Mucosa of gallbladder (tissue), 1 donor: ENCODE measurements at places on chromosomes 7 and 10. TPM values are rescaled to one million over a fixed set of nuclear protein-coding genes. Genes with fewer than 3 reads are reported as not detected.

The PLXNA4 gene
- total RNA-seq, result 5.8 TPM

DNA sequence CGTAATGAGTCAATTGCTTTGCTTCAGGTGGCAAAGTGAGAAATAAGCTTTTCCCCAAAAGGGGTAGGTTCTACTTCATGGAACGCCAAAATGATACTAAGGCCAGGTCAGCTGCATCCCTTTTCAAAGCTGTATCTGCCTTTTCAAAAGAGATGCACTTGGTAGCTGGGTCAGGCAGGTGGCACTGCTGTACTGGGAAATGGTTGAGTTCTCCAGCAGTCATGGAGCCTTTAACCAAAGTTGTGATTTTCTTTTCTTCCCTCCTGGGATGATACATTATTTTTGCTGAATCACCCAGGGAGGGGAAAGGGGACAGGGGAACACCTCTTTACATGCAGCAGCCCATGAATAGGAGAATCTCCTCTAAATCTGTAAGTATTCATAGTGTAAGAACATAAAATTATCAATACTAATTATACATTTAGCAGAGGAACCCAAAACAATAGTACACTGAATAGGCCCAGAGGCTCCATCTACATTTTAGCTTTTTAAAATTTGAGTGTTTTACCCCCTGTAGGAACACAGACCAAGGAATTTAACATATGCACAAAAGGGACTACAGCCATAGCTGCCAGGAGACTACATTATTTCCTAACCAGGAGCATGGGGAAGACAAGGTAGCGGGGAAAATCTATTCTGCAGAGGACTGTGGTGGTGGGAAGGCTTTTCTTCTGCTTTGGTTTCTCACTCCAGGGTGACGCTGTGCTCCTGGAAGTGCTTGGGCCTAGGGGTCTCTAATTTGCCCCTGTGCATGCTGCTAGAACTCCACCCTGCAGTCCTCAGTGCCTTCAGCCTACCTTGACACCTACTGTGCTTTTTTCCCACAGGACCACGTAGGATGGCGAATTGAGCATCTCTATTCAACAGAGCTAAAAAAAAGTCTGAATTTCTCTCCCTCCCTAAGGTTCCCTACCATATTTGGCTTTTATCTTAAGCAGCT lies 6.4 kb upstream of the GPR22 start:
- DNase-seq, result peak; percentile 57

GRCh38 chr10:86670876-86671275 lies 2.6 kb downstream of the LDB3 start:
- DNase-seq, result no peak

GRCh38 chr10:71433768-71434744 lies 37.3 kb downstream of the CDH23 start:
- DNase-seq, result no peak

The UNCX gene
- not detected for total RNA-seq

DNA sequence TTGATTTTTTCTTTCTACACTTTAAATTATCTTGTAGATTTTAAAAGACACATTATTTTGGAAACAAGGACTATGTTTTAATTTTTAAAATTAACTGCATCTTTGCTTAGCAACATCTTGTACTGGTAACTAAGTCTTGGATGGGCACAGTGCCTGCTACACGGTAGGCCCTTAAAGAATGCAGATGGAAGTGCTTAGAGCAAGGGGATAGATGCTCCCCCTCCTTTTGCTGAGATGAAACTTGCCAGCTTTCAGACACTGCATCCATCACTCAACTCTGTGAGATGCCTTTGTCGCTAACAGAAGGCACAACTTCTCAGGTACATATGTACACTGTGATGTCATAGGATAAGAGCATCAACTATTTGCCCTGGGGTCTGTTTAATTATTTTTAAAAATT lies 103.9 kb downstream of the LRRC18 start:
- no peak for DNase-seq

DNA sequence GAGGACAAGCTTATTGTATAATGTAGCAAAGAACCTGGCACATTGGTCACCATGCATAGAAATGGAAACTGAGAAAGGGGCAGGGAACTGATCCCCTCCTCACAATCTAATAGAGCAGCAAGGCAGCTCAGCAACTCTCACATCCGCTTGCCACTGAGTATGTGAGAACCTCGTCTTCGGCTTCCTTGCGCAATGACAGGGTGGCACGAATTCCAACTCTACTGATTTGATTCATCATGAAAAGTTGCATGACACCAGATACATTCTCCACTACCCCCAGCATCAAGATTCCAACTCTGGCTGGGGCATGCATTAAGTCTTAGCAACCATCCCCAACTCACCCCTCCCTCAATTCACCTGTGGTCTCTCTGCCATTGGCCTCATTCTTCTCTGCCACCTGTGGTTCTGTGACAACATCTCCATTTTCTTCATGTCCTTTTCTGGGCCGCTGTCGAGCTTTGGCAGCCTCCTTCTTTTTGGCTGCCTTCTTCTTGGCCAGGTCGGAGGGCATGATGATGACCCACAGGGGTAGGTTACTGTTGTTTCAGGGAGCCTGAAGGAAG lies 976 bp downstream of the ABCF2 start:
- DNase-seq, result no peak

GRCh38 chr10:112227331-112227987 lies 43.9 kb upstream of the GPAM start:
- peak; percentile 24 for DNase-seq

The CALML3 gene
- not detected for total RNA-seq

DNA sequence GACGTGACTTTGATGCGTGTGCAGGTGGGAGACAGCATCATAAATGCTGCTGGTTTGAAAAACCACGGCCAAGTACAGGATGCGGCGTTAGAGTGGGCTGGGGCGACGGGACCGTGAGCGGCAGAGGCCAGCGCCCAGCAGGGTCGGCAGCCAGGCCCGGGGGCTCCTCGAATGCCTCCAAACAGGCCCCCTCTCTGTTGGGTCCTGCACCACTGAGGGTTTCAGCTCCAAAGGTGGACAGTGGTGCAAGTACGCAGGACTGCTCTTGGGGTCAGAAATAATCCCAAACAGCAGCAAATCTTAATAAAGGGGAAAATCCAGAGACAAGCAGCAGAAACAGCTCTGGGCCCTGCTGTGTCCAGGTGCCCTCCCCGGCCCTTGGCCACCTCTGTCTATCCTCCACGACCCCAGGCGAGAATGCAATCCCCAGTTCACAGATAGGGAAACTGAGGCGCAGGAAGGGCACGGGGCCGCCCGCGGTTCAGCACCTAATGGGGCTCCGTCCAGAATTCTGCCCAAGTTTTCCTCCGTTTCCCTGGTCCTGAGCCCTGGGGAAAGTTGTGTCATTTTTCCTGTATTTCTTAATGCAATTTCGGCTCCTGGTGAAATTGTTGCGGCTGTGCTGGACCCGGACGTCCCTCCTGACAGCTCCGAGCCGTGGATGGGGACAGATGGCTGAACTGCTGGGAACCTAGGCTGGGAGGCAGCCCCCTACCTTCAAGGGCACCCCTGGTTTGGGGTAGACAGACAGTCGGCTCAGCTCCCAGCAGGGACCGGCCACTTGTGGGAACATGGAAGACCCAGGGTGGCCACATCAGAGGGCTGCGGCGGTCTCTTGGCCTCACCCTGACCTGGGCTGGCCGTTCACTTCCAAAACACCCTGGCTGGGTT lies 97.4 kb downstream of the FOXL3 start:
- no peak for DNase-seq

The CFAP69 gene
- total RNA-seq, result 11.6 TPM
